ENCODE measurements at places on chromosomes 6 and 20. TPM values are rescaled to one million over a fixed set of nuclear protein-coding genes. Genes with fewer than 3 reads are reported as not detected.

DNA sequence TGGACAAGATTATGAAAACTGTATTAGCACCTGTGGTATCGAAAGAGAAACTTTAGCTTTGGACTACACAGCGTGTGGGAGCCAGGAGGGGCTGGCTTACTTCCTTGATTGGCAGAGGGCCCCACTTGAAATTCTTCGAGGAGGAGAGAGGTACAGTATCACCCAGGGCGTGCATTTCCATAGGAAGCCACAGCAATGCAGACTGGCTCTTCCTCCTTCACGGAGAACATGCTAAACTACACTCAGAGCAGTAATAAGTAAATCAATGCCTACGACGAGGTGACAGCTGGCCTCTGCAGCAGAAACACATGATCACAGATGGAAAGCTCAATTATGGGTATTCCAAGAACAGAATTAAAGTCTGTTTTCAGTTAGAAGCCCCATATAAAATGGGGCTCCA is 44.2 kb downstream of the MYLK4 start:
- no peak for DNase-seq

DNA sequence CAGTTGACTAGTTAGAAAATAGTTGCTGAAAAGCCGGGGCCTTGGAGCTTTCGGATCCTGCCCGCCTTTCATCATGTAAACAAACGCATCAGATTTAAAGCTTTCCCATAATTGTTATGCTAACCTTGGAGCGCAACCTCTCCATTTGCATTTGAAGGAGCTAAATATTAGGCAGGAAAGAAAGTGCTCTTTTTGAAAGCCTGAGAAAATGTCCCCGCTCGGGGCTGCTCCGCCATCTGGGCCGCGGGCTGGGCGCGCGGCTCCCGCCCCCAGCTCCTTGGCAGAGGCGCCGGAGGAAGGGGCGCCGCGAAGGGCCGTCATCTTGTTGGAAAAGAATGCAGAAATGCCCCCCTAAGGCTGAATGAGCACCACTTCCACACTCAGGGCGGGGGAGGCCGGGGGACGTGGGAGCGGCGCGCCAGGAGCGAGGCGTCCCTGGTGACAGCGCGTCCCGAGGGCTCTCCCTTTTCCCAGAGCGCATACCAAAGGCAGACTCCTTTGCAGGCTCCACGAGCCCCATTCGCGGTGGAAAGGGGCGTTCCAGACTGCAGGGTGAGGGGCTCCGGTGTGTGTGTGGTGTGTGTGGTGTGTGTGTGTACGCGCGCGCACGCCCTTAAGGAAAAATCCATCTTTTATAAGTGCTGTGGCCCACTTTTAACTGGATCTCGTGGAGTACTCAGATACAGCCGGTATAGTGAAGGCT is 145.6 kb upstream of the ID4 start:
- DNase-seq: no peak

DNA sequence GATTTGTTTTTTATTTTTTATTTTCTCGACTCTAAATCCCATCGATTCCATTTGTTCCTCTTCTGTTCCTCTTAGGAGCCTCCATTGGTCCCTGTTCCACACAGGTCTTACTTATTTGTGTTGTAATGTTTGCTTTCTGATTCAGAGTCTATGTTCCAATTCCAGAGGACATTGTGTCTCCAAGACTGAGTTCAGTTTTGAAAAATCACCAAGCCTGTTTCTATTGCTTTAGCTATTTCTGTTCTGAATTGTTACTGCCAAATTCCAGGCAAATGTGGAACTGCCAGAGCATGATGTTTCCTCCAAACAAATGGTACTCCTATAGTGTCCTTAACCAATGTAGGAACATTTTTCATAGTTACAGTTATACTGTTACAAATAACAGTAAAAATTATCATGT is 270.9 kb upstream of the SPTLC3 start:
- no peak for DNase-seq

DNA sequence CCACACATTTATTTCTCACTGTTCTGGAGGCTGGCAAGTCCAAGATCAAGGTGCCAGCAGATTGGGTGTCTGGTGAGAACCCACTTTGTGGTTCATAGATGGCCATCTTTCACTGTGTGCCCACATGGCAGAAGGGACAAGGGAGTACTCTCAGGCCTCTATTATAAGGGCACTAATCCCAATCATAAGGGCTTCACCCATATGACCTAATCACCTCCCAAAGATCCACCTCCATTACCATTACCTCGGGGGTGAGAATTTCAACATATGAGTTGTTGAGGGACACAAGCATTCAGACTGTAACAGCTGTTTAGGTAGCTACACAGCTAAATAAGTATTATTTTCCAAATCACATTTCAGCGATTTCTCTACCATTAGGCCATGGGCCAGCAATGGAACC is 2.5 kb upstream of the PRND start:
- no peak for DNase-seq

- no peak for DNase-seq
Measured at GRCh38 chr6:70151616-70152015, 151.3 kb downstream of the COL9A1 start.

DNA sequence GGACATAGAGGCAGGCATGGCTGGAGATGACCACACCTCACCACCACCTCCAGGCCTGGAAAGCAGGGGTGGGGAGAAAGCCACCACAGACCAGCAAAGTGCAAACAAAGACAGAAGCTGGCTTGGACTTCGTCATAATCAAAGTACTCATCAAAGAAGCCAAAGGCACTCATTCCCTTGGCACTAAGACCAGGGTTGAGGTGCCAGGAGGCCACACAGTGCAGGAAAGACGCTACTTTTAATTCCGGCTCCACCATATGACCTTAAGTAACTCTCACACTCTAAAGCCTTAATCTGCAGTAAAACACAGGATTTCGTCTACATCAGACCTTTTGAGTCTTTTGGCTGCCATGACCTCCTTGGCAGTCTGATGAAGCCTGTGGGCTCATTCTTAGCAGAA is 123.1 kb downstream of the HIVEP2 start:
- no peak for DNase-seq

DNA sequence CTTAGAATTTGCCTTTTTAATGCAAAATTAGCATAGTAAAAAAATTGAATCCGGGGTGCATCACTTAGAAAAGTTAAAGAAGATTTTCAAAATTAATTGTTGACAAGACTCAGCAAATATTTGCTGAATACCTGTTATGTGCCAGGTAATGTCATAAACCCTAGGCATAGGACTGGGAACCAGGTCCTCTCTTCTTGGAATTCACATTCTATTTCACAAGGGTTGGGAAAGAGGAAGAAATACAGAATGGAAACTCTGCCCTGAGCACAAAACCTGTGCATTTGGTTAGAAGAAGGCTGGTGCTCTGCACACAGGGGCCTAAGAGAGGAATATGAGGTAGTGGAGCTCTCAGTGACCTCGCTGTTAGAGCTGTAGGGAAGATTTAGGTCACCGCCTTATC is 573.8 kb upstream of the AGPAT4 start:
- DNase-seq: no peak

The PPP1R14C gene
- total RNA-seq: 0.10 TPM

The MYBL2 gene
- 73.5 TPM for total RNA-seq

The CALHM5 gene
- not detected for total RNA-seq

The SIRPA gene
- total RNA-seq: not detected

Measured in activated CD4-positive, alpha-beta memory T cell treated with anti-CD3 and anti-CD28 coated beads, Interleukin-2, amount 10 ng/mL, durations not matched to agents 7 days and 5 days (primary cell).